Caco-2 (cell line): ENCODE measurements at places on chromosomes 4 and X.

DNA sequence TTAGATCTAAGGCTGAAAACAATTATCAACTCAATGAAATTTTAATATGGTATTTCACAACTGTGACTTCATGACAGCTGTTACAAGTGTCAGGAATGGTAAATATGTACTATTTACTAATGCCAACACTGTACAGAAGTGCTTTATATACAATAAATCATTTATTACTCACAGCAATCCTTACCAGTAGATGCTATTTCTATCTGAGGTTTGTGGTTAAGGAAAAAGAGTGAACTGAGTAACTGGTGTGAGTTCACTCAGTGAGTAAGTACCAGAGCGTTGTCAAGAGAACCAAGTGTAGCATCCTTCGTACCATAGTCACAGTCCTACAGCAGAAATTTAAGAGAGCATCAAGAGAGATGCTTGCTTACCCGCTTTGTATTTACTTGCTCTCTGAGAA, 23.3 kb downstream of the MTHFD2L start:
- DNase-seq, result no peak

GRCh38 chr4:155707251-155707650, 40.6 kb downstream of the GUCY1A1 start:
- DNase-seq, result no peak

DNA sequence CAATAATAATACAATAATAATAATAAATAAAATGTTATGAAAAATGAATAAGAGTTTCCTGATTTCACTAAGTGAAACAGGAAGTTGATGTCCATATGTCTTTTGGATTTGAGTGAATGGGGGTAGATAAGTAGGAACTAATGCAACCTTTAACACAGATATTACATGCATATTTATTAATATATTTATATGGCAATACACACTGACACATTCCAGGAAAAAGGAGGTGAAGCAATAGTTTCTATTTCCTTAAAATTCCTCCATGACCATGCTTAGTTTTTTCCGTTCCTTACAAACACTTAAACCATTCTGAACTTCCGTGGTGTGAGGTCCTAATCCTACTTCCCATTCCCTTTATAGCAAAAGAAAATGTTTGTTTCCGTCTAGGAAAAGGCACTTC, 48.3 kb downstream of the ATXN3L start:
- no peak for DNase-seq

DNA sequence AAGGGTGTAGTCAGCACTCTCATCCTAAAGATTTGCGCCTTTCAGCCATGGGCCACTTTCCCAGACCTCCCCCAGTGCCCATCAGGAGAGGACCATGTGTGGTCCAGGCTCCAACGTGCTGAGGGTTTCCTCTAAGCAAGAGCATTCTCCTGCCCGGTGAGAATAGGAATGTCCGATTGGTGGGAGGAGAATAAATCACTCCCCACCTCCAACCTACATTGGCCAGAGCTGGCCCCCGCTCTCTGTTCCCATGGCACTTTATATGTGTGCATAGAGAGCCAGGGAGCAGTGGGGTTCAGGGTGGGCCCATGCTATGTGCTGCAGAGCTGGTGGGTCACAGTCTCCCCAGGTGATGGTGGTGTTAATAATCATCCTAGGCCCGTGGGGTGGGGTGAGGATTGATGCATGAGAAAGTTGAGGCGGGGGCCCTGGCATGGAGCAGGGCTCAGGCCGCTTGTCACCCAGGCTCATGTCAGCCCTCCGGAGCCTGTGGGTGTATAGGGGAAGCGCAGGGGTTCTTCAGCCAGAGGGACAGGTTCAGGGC, 6.8 kb upstream of the SORCS2 start:
- no peak for DNase-seq

GRCh38 chr4:40330536-40330935, 4.6 kb upstream of the CHRNA9 start:
- no peak for DNase-seq

DNA sequence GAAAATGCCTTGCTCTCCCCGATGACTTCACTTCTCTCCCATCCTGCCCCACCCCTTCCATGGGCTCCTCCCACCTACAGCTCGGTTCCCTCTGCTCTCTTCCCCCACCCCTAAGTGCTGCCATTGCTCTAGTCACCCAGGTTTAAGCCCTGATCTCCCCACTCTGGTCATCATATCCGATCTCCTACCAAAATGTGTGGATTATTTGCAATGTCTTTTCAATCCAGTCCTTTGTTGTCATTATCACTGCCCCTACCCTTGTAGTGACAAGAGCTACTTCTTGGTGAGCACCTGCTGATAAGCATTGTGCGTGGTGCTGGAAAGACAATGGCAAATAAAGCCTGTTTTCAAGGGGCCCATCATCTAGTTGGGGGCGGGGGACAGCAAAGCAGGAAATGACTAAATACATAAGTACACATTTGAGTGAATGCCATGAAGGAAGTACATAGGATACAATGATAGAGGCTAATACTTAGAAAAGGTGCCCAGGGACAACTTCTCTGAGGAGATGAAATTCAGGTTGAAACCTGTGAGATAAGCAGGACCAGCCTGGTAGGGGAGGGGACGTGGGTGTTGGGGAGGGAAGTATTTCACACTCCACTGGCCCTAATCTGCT, 63.8 kb downstream of the DLG3 start:
- DNase-seq, result no peak

DNA sequence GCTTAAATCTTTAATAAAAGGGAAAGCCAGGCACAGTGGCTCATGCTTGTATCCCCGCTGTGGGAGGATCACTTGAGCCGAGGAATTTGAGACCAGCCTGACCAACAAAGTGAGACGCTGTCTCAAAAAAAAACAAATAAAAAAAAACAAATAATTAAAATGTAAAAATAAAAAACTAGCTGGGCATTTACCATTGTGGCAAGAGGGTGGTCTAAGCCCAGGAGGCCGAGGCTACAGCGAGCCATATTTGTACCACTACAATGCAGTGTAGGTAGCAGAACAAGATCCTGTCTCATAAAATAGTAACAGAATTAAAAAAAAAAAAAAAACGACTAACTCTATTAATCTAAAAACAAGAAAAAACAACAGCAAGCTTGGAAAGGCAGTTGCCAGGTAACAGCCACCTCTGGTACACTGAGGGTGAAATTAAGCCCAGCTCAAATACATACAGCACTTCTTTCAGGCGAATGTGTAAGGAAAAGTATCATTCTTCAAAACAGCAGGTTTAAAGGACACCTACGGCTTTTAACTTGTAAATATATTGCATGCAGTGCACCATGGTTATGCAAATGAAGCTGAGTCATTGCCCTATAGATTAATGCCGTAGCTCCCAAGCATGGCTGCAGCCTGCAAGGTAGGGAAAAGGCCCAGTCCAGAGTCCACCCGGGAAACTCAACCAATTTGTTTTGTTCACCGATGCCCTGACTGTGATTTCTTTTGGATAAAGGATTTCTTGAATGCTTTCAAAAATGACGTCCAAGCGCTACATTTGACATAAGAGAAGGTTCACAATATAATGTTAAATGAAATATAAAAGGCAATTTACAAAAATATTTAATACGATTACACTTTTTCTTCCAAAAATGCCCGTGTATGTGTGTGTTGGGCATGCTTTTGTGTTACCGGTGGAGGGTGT, 14.5 kb upstream of the TXLNG start:
- peak; percentile 82 for DNase-seq
